Type B pancreatic cell (in vitro differentiated cells): ENCODE measurements at places on chromosomes 3 and 15.
A peak's percentile ranks its signal among the peaks of the same experiment; 100 is the strongest.

DNA sequence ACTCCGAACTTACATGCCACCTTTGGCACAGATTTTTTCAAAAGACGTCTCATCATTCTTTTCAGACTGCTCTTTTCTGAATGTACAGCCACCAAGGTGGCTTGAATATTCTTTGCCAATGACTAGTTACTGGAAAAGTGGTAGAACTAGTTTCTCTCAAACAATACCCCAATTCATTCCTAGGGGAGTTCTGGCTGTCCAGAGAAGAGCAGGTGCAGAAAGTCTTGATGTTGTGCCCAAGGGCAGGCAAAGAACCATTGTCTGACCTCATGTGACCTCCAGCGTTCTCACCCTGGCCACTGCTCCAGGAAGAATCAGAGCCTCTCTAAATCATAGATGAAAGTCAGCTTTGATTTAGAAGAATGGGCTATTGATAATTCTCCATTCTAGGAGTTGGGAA, 5.5 kb downstream of the LMOD3 start:
- H3K4me3 ChIP-seq = peak overlapping the region; percentile 18
- H3K27ac ChIP-seq = no peak overlapping the region
- H3K36me3 ChIP-seq = no peaks in the 10 kb centered on the region
- H3K27me3 ChIP-seq = no peaks in the 10 kb centered on the region

DNA sequence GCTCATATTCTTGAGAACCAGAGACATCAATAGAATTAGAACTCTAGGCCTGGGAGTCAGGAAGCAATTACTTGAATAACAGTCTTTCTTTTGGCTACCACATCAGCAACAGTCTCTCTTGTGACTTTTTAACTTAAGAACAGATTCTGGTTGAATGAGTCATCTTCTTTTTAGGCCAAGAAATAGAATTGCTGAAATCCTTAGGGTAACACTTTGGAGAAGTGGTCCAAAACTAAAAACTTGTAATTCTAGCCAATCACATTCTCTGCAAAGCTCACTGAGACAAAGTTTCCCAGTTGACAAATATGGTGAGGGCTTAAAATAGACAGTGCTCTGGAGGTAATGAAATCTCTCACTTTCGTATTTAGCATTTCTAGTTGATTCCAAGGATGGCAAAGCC, 238.0 kb downstream of the SHOX2 start:
- H3K27ac ChIP-seq = no peak overlapping the region
- no peak for DNase-seq
- H3K4me3 ChIP-seq = no peak overlapping the region
- no peaks in the 10 kb centered on the region for H3K36me3 ChIP-seq
- H3K27me3 ChIP-seq = peaks cover 2% of the 10 kb centered on the region

- no peak for DNase-seq
- no peaks in the 10 kb centered on the region for H3K36me3 ChIP-seq
- H3K4me3 ChIP-seq = no peak overlapping the region
- no peaks in the 10 kb centered on the region for H3K27me3 ChIP-seq
- peaks cover 19% of the 10 kb centered on the region for H3K4me1 ChIP-seq
Observed at GRCh38 chr3:108097322-108098002, 6.6 kb upstream of the CD47 start.

GRCh38 chr15:96585484-96586386, 255.2 kb downstream of the NR2F2 start:
- peaks cover 31% of the 10 kb centered on the region for H3K27me3 ChIP-seq
- DNase-seq = no peak
- no peaks in the 10 kb centered on the region for H3K36me3 ChIP-seq
- H3K4me1 ChIP-seq = peaks cover 6% of the 10 kb centered on the region
- no peak overlapping the region for H3K4me3 ChIP-seq
